ENCODE measurements at places on chromosomes 6 and 20.

DNA sequence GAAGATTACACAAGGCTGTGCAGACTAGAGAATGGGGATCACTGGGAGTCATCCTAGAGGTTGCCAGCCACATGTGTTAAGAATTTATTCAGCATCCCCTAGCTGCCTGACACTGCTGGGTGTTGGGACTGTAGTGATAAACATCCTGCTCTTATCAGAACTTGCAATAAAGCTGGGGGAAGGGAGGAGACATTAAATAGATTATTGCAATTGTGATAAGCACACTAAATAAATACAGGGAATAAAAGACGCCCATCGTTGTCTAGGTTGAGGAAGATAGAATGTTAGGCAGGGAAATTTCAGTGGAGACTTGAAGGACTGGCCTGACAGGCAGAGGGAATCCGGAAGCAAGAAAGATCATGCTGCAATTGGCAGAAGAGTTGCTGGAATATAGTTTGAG lies 33.2 kb upstream of the TRAM2 start:
- DNase-seq, result peak; percentile 10

GRCh38 chr6:51398793-51399192 lies 580.1 kb downstream of the TFAP2B start:
- DNase-seq, result peak; percentile 7

DNA sequence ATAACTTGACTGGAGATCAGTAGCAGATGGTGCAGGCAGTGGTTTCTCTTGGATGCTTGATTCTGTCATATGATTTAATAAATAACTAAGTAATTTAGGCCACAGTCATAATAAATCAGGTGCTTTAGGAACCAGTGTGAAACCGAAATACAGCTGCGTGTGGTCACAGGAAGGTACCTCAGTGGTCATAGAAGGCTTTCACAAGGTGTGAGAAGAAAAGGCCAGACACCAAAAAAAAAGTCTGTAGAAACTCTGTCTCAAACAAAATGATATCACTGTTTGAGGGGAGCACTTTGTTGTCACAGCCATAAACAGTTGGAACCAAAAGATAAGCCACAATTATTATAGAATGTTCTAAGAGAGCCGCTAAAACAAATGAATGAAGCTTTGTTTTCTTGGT lies 56.5 kb downstream of the ARMC2 start:
- peak; percentile 56 for DNase-seq

DNA sequence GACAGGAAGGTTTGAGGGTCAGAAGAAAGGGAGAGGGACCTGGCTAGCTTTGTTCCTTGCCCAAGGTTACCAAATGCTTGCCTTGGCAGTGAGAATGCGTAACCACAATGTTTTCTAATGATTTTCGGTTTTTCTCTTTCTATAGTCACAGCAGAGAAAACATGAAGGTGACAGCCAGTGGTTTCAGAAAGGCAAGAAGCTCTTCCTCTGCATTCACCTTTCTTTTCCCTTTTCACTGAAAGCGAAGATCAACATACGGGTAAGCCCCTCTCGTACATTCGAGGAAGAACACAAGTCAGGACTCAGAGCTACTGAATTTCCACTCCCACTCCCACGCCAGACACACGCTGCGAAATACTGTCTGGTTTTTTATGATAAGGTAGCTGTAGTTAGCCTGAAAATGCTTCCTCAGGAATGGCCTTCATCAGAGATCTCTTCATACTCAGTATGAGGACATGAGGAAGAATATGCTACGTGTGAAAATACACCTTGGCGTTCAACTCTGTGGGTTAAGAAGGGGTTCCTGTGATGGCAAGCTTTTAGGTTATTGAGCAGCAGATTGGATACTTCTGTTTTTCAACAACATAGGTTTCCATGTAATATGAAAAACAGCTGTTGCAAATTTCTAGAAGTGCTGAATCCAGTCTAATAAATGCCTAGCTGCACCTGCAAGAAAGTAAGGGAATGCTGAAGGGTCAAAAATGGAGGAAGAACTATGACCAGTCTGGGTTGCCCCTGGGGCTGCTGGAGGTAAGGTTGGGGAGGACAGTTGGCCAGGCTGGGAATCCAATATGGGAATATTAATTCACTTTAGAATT lies 7.4 kb upstream of the CD83 start:
- DNase-seq, result no peak

GRCh38 chr6:55617272-55617671 lies 38.3 kb upstream of the HMGCLL1 start:
- DNase-seq, result peak; percentile 21

DNA sequence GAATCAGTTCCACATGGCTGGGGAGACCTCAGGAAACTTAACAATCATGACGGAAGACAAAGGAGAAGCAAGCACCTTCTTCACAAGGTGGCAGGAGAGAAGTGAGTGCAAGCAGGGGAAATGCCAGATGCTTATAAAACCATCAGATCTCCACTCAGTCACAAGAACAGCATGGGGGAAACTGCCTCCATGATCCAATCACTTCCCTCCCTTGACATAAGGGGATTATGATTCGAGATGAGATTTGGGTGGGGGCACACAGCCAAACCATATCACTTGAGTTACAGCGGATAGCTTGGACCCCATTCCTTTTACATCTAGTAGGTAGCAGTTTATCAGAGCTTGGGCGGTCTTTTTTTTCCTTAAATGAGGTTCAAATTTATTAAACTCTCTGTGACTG lies 19.1 kb downstream of the AFDN start:
- DNase-seq, result no peak

- DNase-seq, result no peak
Measured at GRCh38 chr6:27553123-27553904, 80.4 kb upstream of the ZNF184 start.

DNA sequence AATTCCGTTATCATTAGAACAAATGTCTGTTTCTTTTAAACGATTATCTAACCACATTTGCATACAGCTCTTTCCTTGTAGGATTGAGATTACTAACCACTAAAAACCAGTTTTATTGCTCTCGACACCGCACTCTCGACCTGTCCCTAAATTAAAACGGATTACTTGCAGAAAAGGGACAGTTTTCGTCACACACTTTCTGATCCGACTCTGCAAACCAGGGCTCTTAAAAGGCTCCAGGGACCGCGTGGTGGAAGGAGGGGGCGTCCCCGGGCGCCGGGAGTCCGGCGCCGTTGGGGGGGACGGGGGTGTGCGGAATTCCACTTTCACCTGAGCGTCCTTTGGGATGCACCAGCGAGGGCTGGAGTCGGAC lies 731 bp downstream of the MAK start:
- peak; percentile 4 for DNase-seq

DNA sequence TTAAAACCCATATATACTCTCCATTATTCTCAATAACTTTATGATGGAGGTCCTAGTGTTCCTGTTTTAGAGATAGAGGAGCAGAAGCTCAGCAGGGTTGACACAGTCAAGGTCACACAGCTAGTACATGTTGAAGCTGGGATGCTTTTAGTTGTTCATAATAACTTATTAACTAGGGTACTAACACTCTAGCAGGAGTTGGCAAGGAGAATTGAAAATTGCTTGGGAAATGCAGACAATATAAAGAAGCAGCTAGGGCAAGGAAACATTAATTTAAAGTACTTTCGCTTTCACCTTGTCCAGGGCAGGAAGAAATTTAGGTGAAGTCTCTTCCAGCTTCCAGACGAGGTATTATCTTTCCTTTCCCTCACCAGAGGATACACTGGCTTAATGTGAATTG lies 133.7 kb downstream of the RCAN2 start:
- DNase-seq, result no peak

GRCh38 chr20:62087227-62087626 lies 21.5 kb upstream of the TAF4 start:
- no peak for DNase-seq

- DNase-seq, result no peak
Measured at GRCh38 chr20:53515749-53516148, 77.9 kb downstream of the ZNF217 start.

DNA sequence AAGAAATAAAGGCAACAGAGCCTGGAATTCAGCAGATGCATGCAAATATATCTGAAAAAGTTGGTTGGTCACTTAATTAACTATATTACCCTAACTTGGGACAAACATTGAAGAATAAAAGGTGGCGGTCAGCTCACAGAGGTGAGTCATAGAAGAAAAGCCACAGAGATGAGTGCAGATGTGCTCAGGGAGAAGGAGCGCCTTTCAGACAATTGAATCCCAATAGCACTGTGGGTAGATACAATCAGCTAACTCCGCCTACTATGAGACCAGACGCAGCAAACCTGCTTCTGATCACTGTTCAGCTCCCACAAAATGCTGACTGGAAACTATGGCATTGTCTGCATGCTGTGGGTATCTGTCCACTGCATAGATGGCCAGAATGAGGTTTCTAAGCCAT lies 447.8 kb downstream of the PTPRT start:
- no peak for DNase-seq

DNA sequence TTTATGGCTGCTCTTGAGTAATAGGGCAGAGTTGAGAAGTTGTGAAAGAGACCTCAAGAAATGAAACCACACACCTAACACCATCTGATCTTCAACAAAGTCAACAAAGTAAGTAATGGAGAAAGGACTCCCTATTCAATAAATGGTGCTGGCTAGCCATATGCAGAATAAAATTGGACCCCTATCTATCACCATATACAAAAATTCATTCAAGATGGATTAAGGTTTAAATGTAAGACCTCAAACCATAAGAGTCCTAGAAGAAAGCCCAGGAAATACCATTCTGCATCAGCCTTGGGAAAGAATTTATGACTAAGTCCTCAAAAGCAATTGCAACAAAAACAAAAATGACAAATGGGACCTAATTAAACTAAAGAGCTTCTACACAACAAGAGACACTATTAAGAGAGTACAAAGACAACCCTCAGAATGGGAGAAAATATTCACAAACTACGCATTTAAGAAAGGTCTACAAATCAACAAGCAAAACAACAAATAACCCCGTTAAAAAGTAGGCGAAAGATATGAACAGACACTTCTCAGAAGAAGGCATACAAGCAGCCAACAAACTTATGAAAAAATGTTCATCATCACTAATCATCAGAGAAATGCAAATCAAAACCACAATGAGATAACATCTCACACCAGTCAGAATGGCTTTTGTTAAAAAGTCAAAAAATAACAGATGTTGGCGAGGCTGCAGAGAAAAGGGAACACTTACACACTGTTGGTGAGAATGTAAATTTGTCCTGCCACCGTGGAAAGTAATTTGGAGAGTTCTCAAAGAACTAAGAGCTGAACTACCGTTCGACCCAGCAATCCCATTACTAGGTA lies 4.0 kb downstream of the MAP3K5 start:
- peak; percentile 62 for DNase-seq

DNA sequence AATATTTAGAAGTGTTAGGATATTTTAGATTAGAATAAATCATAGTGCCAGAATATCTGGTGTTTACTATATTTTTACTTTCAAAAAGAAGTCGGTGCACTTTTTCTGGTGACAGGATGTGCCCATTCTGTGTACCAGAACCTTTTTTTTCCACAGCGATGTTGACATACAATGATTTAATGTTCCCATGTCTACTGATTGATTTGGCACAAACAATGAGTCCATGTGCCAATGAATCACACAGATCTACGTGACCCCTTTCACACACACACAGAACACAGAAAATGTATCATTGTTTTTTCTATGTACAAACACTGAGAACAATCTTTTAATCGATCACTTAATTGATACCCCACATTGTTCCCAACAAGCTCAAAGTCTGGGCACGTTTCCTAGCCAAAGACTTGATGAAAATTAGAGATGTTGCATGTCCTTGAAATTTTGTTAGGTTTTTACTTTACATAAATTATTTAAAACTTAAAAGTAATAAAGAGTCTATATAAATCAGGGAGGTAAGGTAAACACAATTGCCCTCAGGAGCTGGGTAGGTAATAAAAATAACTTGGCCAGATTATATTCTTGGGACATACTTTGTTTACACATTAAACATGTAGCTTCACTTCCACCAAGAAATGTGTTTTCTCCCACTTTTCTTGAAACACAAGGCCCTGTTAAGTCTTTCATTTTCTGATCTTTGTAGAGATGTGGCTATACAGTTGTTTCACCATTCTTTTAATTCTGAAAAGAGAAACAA lies 36.4 kb upstream of the SOX4 start:
- DNase-seq, result no peak

DNA sequence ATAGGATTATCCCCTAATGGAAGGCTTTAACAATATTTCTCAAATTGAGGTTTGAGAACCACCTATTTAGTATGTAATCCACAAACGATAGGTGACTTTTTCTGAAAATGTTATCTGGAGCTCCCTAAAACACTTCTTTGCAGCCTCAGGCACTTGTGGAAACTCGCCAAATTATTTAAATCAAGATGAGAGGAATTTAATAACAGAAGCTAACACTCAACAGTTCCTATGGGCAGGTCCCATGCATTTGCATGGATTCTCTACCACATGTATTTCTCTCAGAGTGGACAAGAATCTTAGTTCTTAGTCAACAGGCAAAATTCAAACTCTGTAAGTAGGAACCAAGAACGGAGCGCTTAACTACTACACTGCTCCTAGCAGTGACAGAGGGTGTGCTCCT lies 20.7 kb downstream of the SOX4 start:
- DNase-seq, result peak; percentile 26

- DNase-seq, result no peak
Measured at GRCh38 chr6:166852451-166852975, 103.8 kb downstream of the RNASET2 start.

GRCh38 chr6:53397283-53397682 lies 48.5 kb upstream of the ELOVL5 start:
- DNase-seq, result no peak

DNA sequence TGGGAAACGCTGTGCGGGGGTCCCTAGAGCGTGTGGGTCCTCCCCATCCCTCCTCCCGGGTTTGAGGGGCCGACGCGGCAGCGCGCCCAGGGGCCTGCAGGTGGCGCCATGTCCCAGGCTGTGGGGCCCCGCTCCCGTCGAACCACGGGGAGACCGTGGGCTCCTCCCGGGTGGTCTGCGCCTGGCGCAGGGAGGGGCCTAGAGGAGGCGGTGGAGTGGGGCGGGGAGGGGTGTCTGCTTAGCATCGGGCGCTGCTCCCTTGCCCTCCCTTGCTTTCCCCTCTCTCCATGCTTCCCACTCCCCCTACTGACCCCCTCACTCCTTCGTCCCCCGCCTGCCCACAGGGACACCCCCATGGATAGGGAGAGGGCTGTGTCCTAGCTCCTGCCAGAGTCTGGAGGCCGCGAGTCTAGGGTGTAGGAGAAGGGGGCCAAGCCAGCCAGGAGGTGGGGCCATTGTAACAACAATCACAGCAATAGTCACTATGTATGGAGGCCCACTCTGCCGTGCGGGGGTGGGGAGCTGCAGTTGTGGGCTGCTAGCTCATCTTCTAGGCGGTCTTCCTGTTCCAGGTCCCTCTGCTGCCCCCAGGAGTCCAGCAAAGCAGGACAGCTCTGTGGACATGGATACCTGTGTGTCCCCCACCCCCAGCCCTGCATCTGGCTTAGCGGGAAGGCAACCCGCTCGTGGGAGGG lies 51.7 kb downstream of the CHMP4B start:
- DNase-seq, result no peak

DNA sequence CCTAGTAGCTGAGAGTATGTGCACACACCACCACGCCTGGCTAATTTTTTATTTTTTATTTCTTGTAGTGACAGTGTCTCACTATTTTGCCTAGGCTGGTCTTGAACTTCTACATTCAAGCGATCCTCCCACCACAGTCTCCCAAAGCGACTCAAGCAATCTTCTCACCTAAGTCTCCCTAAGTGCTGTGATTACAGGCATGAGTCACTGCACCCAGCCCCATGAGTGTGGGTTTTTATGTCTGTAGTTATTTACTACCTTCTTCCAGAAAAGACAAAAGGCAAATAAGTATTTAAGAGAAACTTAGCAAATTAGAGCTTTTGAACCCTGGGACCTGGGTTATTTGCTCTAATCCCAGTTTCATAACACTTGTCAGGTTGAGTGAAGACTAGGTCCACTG lies 92.3 kb upstream of the HCRTR2 start:
- DNase-seq, result peak; percentile 8

Data from LoVo (cell line).